Cortex of kidney (tissue), 1 donor: ENCODE measurements at places on chromosomes 3 and 15.

DNA sequence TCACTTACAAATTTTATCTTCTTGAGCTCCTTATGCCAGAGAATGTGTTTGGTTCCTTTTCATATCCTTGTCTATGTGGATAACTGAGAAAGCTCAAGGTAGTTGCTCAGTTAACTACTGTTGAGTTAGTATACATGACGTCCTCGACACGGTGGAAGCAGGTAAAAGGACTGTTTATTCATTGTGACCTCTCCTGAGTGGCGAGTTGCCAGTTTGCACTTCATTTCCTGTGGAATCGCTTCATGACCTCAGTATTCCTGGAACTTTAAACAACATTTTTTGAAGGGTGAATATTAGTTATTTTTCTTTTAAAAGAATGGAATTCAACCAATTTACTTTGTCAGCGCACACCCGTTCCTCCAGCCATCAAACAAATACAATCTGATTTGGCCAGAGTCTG, 1.2 kb upstream of the TPRG1 start:
- DNase-seq: no peak

- DNase-seq: no peak
These were observed 1.4 kb downstream of the CSK start for GRCh38 chr15:74783072-74783807.

DNA sequence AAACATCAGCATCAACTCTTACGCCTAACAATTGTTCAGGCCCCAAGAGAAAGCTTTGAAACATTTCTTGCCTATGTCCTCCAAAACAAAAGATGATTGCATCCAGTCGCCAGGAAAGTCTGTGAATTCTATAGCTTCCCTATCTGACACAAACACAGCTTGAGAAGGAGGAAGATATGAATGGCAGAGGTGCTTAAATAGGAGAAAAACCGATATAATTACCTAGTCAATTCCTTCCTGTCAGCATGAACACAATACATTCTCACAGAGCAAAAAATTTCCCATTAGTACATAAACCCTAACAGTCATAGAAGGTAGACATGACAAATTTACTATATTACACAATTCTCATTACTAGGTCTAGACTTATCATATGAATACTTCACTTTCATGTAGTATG, 326.5 kb downstream of the CGGBP1 start:
- DNase-seq: no peak

GRCh38 chr3:10901296-10901945, 85.4 kb downstream of the SLC6A11 start:
- DNase-seq: no peak

DNA sequence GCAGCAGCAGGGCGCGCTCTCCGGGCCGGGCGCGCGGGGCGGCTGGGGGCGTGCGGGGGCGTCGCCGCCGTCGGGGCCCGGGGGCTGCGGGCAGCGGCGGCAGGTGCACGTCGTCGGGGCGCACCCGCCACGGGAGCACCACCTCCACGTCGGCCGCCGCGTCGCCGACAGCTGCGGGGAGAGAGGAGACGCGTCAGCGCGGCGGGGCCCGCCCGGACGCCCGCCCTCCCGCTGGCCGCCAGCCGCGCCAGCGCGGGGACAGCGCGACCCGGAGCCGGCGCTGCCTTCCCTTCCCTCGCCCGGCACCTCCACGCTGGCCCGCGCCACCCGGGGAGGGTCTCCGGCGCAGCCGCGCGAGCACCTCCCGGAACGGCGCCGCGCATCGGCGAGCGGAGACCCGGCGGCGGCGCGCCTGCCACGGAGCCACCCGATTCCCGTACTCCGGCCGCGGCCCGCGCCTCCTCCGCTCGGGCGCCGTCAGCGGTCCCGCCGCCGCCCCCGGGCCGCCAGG, 481 bp downstream of the ADAMTS17 start:
- no peak for DNase-seq

DNA sequence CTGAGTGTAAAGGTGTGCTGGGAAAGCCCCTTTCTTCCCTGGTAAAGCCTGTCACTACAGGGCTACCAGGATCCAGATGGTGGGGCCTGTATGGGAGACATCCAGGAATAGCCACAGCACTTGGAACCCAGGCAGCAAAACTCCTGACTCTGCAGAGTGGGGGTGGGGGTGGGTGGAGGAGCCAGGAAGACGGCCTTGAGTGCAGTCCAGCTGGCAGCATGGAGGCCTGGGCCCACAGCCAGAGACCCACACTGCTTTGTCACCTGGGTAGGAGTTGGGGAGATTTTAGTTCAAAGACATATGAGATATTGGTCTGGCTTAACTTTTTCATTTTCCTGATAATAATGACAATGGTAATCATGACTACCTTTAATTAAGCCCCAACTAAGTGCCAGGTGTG, 116.7 kb upstream of the MRPS22 start:
- DNase-seq: no peak

DNA sequence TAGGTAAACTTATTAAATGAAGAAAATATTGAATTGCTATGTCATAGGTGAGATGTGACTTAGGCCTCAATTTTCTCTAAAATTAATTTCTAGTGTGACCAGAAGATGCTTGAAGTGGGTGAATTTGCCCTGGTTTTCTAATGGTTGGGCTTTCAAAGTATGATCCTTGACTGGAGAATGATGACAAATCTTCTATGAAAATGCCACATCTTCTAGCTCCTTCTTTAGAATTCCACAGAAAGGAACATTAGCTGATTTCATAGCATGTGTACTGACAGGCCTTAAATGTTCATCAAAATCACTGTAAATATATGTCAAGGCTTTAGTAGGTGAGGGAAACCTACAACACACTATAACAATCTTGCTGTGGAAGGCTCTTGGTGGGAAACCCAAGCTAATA, 8.9 kb downstream of the ABI3BP start:
- no peak for DNase-seq

DNA sequence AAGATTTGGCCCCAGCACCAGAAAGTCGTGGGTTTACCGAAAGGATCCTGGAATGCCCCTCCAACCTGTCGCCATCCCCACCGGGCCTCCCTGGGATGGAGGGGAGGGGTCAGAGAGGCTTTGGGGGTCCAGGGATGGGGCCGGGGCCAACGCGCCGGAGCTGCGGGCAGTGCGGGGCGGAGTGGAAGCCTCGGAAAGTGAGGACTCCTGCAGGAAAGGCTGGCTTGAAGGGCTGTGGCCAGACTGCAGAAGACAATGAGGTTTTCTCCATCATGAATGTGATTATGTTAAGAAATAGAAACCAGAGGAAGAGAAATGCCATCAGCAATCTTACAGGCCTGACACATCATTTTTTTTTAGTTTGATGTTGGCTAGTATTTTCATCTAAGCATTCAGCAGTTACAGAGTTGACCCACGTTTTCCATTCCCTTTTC, 738 bp downstream of the YEATS2 start:
- no peak for DNase-seq

DNA sequence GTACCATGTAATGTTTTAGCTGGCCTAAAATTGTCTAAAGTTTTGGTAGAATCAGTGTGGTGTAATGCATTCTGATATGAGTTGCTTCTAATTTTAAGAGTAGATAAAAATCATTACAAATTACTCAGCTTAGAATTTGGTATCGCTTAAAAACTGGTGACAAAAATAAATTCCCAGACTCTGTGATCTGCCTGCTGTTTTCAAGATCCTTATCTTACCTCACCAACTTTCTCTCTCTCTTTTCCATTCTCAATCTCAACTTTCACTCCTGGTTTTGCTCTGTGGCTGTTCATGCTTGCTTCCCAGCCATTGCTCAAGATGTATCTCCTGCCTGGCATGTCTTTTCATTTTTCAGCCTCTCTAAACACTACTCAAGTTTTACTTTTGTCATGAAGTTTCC, 45.7 kb downstream of the TCF12 start:
- no peak for DNase-seq

DNA sequence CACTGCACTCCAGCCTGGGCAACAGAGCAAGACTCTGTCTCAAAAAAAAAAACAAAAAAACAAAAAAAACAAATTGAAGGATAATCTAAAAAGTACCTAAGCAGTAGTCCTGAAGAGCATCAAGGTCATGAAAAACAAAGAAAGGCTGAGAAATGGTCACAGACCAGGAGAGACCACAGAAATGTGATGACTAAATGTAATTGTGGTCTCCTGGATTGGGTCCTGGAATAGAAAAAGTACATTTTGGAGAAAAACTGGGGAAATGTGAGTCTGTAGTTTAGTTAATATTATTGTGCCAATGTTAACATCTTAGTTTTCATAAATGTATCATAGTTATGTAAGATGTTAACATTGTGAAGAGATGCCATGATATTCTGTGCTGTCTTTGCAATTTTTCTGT, 267.5 kb upstream of the NR2E3 start:
- no peak for DNase-seq

GRCh38 chr15:100740138-100740537, 137.7 kb downstream of the ASB7 start:
- no peak for DNase-seq

DNA sequence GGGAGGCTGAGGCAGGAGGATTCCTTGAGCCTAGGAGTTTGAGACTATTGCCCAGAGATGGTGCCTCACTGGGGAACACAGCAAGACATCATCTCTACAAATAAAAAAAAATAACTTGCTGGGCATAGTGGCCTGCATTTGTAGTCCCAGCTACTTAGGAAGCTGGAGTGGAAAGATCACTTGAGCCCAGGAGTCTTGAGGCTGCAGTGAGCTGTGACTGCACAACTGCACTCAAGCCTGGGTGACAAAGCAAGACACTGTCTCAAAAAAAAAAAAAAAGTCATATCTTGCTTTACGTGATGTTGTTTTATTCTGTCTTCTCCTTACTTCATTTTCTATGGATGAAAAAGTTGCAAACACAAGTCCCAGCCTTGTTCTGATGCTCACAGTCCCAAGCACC, 14.1 kb downstream of the GATM start:
- no peak for DNase-seq

DNA sequence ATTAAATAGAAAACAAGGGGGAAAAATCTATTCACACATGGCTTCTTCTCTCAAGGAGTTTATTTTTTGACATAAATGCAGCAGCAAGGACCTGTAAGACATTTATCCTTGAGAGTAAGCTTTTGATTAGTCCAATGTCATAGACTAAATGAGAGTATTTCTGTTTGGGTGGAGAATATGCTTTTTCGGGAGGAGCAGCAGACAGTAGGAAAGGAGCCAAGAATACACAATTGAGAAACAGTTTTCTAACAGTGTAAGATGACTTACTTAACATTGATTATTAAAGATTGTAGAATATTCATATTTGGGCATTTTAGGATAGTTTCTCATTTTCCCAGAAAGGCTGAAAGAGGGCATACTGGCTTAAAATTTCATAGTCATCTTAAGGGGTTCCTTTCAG, 65.9 kb upstream of the PAQR5 start:
- DNase-seq: no peak

- no peak for DNase-seq
These were observed 441.0 kb downstream of the TUSC7 start for GRCh38 chr3:117150628-117151027.

DNA sequence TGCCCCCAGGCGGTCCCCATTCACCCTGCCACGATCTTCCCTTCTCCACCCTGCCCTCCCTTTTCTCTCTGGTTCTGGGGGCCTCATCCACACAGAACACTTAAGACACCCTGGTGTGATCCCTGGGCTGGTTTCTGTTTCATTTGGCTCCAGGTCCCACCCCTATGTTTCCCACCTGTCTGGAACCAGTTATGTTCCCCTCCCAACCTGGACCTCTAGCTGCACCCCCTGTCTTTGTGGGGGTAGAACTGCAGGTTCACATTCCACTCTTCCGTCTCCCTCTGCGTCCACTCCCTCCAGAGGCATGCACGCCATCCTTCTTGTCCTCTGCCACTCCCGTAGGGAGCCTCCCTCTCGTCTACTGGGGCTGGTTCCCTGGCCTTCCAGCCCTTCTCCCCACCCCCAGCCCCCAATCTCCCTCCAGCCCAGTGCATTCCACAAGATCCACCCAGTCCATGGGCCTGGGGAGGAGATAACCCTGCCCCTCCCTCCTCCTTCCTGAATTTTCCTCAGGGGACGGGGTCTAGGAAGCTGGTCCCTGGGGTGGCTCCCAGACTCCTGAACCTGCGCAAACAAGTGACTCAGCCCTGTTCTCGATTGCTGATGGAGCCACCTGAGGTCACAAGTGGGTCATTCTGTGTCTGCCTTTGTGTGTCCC, 73.8 kb downstream of the ABTB1 start:
- DNase-seq: no peak

GRCh38 chr15:77784361-77785292, 151.9 kb upstream of the LINGO1 start:
- no peak for DNase-seq

DNA sequence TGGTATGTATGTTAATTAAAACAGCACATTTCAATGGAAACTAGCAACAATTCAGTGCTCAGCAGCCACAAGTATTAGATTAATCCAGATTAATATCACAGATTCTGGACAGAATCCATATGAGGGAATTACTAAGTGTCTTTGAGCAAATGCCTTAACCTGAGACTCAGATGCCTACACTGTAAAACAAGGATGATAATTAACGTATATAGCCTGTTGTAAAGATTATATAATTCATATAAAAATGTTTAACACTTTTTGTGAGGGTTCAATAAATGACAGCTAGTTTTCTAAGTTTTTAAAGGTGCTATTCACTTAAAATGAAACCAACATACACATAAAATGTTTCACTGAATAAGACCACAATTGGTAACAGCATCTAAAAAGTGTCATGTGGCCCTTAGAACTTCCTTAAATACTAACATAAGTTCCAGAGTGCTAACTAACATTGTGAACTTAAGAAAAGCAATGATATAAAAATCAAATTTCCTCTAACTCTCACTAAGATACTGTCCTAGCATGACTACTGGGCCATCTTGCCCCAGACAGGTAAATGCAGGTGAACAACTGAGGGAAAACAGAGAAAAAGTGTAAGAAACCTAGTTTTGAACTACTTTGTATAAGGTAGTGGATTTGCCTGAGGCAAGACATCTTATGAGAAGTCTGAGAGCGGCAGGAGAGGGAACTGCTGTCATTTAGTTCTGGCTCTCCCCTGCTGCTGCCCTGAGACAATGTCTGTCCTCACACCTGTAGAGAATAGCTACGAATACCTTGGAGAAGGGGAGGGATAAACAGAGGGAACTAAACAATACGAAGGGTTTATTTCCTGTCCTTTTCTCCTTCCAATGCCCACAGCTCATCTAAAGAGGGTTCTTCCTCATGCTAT, 151.3 kb downstream of the ADAM10 start:
- DNase-seq: no peak

GRCh38 chr15:78347586-78348543, 7.7 kb downstream of the CRABP1 start:
- no peak for DNase-seq

DNA sequence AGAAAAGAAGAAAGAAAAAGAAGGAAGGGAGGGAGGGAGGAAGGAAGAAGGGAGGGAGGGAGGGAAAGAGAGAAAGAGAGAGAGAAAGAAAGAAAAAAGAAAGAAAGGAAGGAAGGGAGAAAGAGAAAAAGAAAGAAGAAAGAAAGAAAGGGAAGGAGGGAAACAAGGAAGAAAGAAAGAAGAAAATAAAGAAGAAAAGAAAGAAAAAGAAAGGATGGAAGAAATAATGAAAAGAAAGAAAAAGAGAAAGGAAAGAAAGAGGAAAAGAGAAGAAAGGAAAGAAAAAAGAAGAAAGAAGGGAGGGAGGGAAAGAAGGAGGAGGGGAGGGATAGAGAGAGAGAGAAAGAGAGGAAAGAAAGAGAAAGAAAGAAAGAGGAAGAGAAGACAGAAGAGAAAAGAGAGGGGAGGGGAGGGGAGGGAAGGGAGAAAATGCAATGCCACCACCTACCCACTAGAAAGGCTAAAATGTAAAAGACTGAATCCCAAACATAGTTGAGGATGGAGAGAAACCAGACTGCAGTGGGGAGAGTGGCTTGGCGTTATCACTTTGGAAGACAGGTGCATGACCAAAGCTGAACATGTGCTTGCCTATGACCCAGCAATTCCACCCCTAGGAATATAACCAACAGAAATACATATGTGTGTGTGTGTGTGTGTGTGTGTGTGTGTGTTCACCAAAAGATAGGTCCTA, 66.9 kb upstream of the KLF13 start:
- DNase-seq: no peak
